Activated CD4-positive, alpha-beta T cell treated with anti-CD3 and anti-CD28 coated beads for 36 hours (primary cell): ENCODE measurements at places on chromosomes 2 and 18. TPM values are rescaled to one million over a fixed set of nuclear protein-coding genes. Genes with fewer than 3 reads are reported as not detected.

The SOX11 gene
- not detected for total RNA-seq

- H3K27me3 ChIP-seq = no peaks in the 10 kb centered on the region
- no peaks in the 10 kb centered on the region for H3K4me1 ChIP-seq
- no peak overlapping the region for H3K4me3 ChIP-seq
Measured at GRCh38 chr2:160252900-160253299, 52.8 kb upstream of the ITGB6 start.

GRCh38 chr18:34659579-34660517 is 50.2 kb upstream of the DTNA start:
- H3K27ac ChIP-seq = no peak overlapping the region
- no peaks in the 10 kb centered on the region for H3K4me1 ChIP-seq
- H3K36me3 ChIP-seq = no peaks in the 10 kb centered on the region
- no peak overlapping the region for H3K4me3 ChIP-seq

GRCh38 chr18:46067438-46068007 is 4.5 kb downstream of the PSTPIP2 start:
- H3K27ac ChIP-seq = no peak overlapping the region
- H3K27me3 ChIP-seq = no peaks in the 10 kb centered on the region
- peaks cover 2% of the 10 kb centered on the region for H3K36me3 ChIP-seq
- H3K4me1 ChIP-seq = peaks cover 26% of the 10 kb centered on the region
- H3K4me3 ChIP-seq = no peak overlapping the region
- DNase-seq = no peak

- H3K4me1 ChIP-seq = peaks cover 40% of the 10 kb centered on the region
- no peaks in the 10 kb centered on the region for H3K27me3 ChIP-seq
- no peak overlapping the region for H3K4me3 ChIP-seq
- DNase-seq = no peak
Measured at GRCh38 chr2:30491225-30491624, 44.2 kb downstream of the LCLAT1 start.

- no peak overlapping the region for H3K4me3 ChIP-seq
- H3K36me3 ChIP-seq = no peaks in the 10 kb centered on the region
- H3K27ac ChIP-seq = no peak overlapping the region
- DNase-seq = peak; percentile 64
- H3K27me3 ChIP-seq = peaks cover 12% of the 10 kb centered on the region
Measured at GRCh38 chr2:100292022-100292580, 30.2 kb downstream of the LONRF2 start.

GRCh38 chr2:224058048-224058775 is 19.1 kb upstream of the SERPINE2 start:
- no peaks in the 10 kb centered on the region for H3K4me1 ChIP-seq
- H3K27me3 ChIP-seq = peaks cover 4% of the 10 kb centered on the region
- H3K4me3 ChIP-seq = no peak overlapping the region
- no peaks in the 10 kb centered on the region for H3K36me3 ChIP-seq

- peaks cover 4% of the 10 kb centered on the region for H3K27me3 ChIP-seq
- H3K27ac ChIP-seq = no peak overlapping the region
- no peaks in the 10 kb centered on the region for H3K4me1 ChIP-seq
Measured at GRCh38 chr2:182897137-182897536, 30.7 kb upstream of the FRZB start.

DNA sequence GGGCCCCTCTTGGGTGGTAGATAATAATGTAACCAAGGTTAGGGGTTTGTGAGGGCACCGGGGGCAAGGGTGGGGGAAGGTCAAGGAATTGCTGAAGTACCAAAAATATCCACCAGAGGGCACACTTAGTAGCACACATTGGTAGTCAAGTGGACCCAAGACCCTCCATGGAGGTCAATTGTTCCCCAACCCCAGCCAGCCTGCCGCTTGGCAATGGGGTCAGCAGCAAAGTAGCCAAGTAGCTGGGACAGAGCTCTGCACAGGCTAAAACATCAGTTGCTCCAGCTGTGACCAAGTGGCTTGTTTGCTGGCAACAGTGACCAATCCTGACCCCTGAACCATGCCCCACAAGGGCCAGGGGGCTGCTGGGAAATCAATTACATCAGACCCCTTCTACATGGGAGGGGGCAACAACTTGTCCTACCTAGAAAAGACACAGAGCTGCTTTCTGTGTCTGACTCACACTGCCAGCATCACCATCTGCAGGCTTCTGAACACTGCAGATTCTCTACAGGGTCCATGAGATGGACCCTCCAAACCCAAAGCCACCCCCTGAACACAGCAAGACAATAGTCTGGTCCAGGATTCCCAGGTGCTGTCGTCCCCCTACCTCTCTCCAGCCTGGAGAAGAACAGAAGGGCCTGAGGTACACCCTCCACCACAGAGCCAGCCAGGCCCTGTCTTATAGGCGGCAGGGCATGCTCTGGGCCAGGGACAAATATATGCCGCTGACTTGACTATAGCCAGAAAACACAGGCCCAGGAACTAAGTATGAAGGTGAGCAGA is 76.0 kb downstream of the EMX1 start:
- no peaks in the 10 kb centered on the region for H3K27me3 ChIP-seq
- H3K36me3 ChIP-seq = no peaks in the 10 kb centered on the region
- peak; percentile 50 for DNase-seq

DNA sequence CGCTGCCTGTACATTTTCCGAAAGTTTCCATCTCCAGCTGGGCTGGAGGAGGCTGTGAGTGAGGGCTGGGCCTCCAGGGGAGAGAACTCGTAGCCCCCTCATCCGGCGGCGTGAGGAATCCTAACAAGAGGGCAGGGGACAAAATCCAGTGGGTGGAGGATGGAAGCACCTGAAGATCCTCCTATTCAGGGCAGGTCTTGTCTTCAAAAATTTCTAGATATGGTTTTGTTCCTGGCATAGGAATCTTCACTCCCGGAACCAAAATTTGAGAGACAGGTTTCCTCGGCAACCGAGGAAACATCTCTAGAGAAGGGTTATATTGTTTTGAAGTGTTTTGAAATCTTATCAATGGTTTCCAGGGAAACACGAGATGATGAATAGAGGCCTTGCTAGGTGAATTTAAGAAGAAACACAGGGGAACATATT is 136.7 kb downstream of the SH3BP4 start:
- no peaks in the 10 kb centered on the region for H3K4me1 ChIP-seq
- H3K27ac ChIP-seq = no peak overlapping the region
- H3K36me3 ChIP-seq = no peaks in the 10 kb centered on the region
- no peak overlapping the region for H3K4me3 ChIP-seq
- no peak for DNase-seq

GRCh38 chr18:50458366-50458765 is 83.5 kb downstream of the SKA1 start:
- DNase-seq = no peak
- no peaks in the 10 kb centered on the region for H3K4me1 ChIP-seq
- H3K4me3 ChIP-seq = no peak overlapping the region
- H3K27ac ChIP-seq = no peak overlapping the region
- H3K36me3 ChIP-seq = no peaks in the 10 kb centered on the region

- no peak overlapping the region for H3K4me3 ChIP-seq
- no peak for DNase-seq
- no peaks in the 10 kb centered on the region for H3K36me3 ChIP-seq
- H3K27ac ChIP-seq = no peak overlapping the region
- no peaks in the 10 kb centered on the region for H3K27me3 ChIP-seq
- H3K4me1 ChIP-seq = no peaks in the 10 kb centered on the region
Measured at GRCh38 chr2:44052584-44052983, 56.8 kb upstream of the LRPPRC start.

GRCh38 chr2:98374286-98374685 is 28.0 kb downstream of the CNGA3 start:
- no peaks in the 10 kb centered on the region for H3K4me1 ChIP-seq
- DNase-seq = no peak
- H3K4me3 ChIP-seq = no peak overlapping the region

- peak overlapping the region; percentile 80 for H3K4me3 ChIP-seq
- H3K27ac ChIP-seq = peak overlapping the region; percentile 94
- H3K27me3 ChIP-seq = peaks cover 5% of the 10 kb centered on the region
Measured at GRCh38 chr2:29114586-29114945, 649 bp upstream of the CLIP4 start.

DNA sequence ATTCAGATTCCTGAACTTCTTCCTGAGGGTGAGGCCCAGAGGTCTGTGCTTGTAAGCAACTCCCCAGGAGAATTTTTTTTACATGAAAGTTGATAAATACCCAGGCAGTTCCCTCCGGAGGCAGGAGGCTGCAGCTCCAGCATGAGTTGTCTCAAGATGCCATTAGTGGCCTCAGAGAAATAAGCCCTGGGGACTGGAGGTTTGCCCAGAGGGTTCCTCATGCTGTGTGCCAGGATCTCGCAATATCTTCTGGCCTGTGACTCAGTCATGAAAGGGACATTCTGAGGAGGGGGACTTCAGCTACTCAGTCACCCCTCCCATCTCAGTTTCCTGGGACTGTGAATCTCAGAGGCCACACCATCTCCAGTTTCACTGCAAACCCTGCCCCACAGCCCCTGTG is 49.9 kb downstream of the LYPD1 start:
- H3K36me3 ChIP-seq = no peaks in the 10 kb centered on the region
- no peak overlapping the region for H3K27ac ChIP-seq
- no peak overlapping the region for H3K4me3 ChIP-seq
- no peak for DNase-seq
- no peaks in the 10 kb centered on the region for H3K4me1 ChIP-seq

The VWC2L gene
- not detected for total RNA-seq

DNA sequence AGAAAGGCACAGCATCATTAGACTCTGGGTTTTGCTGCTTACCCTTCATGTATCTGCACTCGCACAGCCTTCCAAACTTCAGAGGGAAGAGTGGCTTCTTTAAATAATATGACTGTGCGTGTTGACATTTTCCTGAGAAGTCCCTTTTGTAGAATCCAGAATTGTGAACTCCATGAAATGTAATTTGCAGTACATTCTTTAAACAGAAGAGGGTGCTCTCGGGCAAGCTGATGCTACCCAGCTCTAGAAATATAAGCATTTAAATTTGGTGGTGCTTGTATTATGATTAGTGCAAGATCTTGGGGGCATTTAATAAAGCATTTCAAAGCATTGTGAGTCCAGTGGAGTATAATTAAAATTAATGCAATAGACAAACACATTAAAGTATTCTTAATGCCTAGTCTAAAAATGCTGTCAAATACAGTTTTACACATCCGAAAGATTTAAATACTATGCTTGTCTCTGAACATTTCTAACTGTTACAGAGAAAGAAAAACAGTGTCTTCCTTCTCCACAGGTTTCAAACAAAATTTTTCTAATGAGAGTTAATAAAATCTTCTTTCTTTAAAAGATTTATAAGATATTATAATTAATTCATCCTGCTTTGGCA is 17.3 kb upstream of the GTF2A1L start:
- no peaks in the 10 kb centered on the region for H3K36me3 ChIP-seq
- no peaks in the 10 kb centered on the region for H3K27me3 ChIP-seq
- no peak overlapping the region for H3K4me3 ChIP-seq
- no peak overlapping the region for H3K27ac ChIP-seq
- peak; percentile 10 for DNase-seq

GRCh38 chr2:100875516-100876230 is 55.7 kb downstream of the NPAS2 start:
- no peaks in the 10 kb centered on the region for H3K36me3 ChIP-seq
- peak; percentile 25 for DNase-seq
- no peaks in the 10 kb centered on the region for H3K27me3 ChIP-seq
- H3K4me1 ChIP-seq = peaks cover 23% of the 10 kb centered on the region

- peaks cover 28% of the 10 kb centered on the region for H3K27me3 ChIP-seq
- no peaks in the 10 kb centered on the region for H3K36me3 ChIP-seq
- H3K4me1 ChIP-seq = peaks cover 6% of the 10 kb centered on the region
Measured at GRCh38 chr2:44843086-44843485, 98.4 kb upstream of the SIX3 start.

GRCh38 chr2:60516826-60517225 is 36.6 kb downstream of the BCL11A start:
- peaks cover 27% of the 10 kb centered on the region for H3K4me1 ChIP-seq
- no peak overlapping the region for H3K27ac ChIP-seq
- no peaks in the 10 kb centered on the region for H3K36me3 ChIP-seq
- H3K4me3 ChIP-seq = no peak overlapping the region
- peaks cover 12% of the 10 kb centered on the region for H3K27me3 ChIP-seq

DNA sequence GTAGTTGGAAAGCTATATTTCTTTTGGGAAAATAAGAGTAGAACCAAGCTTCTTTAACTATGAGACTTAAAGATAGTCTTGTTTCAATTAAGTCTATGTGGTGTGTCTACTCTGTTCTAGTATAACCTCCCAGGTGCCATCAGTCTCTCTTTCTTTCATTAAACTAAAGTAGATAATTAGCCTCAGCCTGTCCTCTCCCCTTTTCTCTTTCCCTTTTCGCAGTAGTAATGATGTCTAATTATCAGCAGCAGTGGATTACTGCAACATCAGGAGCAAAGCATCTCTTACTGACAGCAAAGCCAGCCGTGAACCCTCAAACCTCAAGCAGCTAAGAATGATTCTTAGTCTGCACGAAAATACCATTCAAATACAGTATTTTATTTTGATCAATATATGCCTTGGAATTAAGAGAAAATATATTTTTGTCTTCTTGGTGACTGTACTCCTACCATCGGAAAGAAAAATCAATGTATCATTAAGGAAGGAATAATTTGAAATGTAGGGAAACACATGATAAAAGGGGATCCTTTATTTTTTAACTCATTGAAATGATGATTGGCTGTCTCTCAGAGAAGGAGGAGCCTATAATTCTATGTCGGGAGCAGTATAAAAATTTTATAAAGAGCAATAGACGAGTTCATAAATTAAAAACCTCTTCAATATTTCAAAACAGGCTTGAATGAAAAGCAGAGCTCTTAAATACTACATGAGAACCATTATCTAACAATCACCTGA is 4.5 kb downstream of the NOL4 start:
- peaks cover 32% of the 10 kb centered on the region for H3K27me3 ChIP-seq
- H3K4me1 ChIP-seq = peaks cover 2% of the 10 kb centered on the region
- no peak overlapping the region for H3K27ac ChIP-seq

DNA sequence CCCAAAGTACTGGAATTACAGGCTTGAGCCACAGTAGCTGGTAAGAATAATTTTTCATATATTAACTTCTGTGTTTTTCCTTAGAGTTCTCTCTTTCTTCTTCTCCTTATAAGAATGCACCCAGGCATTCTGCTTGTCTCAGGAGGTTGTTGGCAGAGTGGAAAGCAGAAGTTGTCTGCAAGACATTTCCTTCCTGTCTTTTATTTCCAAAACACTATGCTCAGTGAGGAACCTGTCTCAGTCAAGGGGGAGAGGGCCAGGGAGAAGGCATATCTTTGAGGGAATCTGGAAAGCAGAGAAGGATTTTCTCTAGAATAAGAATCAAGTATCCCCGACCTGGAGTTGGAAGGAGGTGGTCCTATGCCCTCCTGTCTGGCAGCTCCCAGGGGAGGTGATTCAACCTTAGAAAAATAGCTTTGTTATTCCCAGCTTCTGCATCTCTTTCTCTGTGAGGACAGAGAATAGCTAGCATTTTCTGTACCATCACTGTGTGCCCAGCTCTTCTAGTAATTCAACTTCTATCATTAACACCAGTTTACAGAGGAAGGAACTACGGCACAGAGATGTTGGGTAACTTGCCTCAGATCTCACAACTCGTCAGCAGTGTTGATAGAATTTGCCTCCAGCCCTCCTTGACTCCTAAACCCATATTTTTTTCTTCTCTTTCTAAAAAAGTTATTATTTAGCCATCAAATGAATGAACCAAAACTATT is 3.8 kb upstream of the LPIN2 start:
- H3K4me3 ChIP-seq = no peak overlapping the region
- peaks cover 6% of the 10 kb centered on the region for H3K36me3 ChIP-seq
- H3K27ac ChIP-seq = peak overlapping the region; percentile 45
- peaks cover 38% of the 10 kb centered on the region for H3K4me1 ChIP-seq

The TRAPPC12 gene
- total RNA-seq = 73.1 TPM

The IMPACT gene
- total RNA-seq = 18.3 TPM

The SPATS2L gene
- 25.8 TPM for total RNA-seq

GRCh38 chr18:40607542-40608148 is 1347.4 kb upstream of the PIK3C3 start:
- H3K4me1 ChIP-seq = no peaks in the 10 kb centered on the region
- no peak overlapping the region for H3K27ac ChIP-seq
- no peak for DNase-seq
- no peaks in the 10 kb centered on the region for H3K27me3 ChIP-seq
- no peaks in the 10 kb centered on the region for H3K36me3 ChIP-seq

The EDAR gene
- 0.81 TPM for total RNA-seq

GRCh38 chr2:189662669-189663226 is 1.5 kb downstream of the ASNSD1 start:
- H3K27me3 ChIP-seq = no peaks in the 10 kb centered on the region
- no peak overlapping the region for H3K4me3 ChIP-seq
- peaks cover 37% of the 10 kb centered on the region for H3K4me1 ChIP-seq
